Activated gamma-delta T cell treated with Interleukin-2 at 50 U/mL for 16 hours (primary cell): ENCODE measurements at places on chromosomes 7 and 10.

GRCh38 chr7:155362380-155363145 is 64.9 kb downstream of the INSIG1 start:
- DNase-seq = no peak

DNA sequence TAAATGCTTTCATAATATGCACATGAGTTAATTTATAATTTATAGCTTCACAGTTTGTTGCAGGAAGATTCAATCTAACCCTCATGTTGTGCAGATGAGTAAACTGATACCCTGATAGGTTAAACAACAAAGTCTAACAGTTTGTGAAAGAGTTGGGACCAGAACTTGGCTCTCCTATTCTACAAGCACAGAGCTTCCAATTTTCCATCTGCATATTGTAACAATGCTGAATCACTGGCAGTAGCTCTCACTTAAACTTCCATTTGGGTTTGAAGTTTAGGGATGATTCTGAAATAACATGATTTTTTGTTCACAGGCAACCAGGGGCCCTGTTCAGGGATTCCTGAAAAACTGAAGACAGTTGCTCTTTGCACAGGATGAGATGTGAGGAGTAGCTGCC is 179.3 kb downstream of the XPNPEP1 start:
- no peak for DNase-seq

DNA sequence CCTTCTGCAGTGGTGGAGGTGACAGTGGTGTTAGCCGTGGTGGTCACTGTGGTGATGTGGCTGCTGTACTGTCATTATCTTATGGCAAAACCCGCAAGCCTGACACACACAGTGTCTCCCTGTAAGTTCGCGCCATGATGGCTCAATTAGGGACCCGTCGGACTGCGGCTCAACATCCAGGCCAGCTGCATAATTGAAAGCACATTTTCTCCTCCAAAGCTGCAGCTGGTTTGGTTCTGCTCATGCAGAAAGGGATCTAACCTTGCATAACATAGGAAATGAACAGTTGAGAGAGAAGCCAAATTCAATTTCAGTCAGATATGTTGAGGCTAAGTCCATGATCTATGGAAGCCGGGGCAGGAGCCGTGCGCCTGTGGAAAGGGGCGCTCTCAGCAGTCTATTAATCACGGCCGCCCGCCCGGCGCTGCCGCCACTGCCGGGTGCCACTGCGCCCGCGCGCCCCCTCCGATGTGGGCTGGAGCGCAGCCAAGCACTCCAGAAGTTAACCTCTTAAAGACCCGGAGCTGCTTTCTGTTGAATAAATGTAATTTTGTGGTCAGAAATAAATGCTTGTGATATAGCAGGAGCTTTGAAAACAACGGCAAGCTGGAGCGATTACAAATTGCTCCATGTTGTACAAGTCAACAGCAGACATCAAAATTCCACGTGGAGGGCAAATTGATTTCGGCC is 227.7 kb downstream of the CUX1 start:
- no peak for DNase-seq

DNA sequence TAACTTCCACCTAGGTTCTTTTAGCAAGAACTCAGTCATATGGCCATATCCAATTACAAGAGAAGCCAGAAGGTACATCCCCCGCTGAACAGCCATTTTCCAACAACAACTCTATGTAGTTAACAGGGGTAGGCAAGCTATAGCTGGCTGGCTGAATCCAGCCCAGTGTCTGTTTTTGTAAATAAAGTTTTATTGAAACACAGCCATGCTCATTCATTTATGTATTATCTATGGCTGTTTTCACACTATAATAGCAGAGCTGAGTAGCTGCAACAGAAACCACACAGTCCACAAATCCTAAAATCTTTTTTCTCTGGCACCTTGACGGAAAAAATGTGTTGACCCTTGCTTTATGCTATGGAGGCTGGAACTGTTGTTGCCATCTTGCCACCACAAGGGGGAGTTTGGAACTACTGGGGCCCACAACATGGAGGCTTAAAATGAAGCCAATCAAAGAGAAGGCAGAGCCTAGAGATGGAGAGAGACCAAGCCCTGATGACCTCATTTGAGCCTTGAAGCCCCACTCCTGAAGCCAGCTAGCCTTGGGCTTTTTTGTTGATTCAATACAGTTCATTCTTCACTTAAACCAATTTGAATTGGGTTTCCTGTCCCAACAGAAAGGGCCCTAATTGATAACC is 33.3 kb upstream of the XPNPEP1 start:
- no peak for DNase-seq

DNA sequence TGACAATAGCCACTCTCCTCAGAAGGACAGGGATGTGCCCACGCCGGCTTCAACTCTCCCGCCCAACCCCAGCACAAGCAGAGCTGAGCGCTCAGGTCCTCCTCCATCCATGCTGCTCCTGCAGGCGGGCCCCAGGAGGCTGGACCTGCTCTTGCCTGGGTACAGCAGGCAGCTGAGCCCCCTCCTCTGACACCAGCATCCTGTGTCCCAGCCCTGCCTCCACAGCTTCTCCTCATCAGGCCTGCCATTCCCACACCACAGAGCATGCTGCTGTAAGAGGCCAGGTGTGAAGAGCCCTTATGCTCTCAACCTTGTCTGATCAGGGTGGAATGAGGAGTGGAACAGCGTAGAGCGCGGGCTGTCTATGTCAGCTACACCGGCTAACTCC is 302.2 kb downstream of the PTPRN2 start:
- no peak for DNase-seq

- no peak for DNase-seq
These were observed 7.6 kb upstream of the NFE2L3 start for GRCh38 chr7:26144184-26145080.

DNA sequence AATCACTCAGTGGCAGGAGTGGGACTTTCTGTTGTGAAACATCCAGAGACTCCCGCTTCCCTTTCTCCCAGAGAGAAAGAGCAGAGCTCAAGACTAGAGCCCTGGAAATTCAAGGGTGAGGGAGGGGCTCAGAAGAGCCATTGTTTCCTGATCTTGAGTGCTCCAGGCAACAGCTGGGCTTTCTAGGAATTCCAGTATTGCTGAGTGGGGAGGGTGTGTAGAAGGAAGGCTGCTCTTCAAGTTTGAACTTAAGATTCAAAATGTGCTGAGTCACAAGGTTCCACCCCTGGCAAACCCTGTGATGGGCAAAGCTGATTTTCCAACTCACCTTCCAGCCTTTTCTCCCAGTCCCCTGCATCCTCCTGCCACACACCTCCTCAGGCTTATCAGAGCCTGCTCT is 42.3 kb upstream of the MSRB2 start:
- no peak for DNase-seq

DNA sequence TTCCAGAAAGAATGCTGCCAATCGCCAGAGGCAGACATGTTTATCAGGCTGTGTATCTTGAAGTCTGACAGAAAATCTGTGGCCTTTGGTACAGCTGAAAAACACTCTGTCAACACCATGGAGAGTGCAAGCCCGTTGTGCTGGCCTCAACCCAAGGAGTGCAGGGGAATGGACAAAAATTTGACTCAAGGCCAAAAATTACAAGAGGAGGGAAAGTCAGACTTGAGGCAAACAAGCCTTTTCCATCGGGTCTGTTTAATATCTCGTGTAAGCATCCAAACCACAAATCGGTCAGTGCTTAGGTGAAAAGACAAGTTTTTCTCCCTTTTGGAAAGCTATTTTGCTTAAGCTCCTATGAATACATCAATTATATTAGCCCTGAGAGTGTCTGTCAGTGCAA is 305.3 kb upstream of the NFE2L3 start:
- DNase-seq = no peak

DNA sequence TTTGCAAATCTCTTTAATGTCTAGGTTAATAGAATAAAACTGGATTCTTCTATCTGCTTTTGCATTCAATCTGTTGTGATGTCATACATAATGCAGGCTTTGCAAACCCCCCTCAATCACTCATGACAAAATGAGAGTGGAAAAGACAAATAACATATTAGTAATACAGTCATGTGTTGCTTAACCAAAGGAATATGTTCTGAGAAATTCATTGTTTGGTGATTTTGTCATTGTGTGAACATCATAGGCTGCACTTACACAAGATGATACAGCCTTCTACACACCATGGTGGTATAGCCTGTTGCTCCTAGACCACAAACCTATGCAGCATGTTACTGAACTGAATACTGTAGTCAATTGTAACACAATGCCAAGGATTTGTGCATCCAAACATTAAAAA is 87.3 kb upstream of the SEC61G start:
- DNase-seq = no peak

DNA sequence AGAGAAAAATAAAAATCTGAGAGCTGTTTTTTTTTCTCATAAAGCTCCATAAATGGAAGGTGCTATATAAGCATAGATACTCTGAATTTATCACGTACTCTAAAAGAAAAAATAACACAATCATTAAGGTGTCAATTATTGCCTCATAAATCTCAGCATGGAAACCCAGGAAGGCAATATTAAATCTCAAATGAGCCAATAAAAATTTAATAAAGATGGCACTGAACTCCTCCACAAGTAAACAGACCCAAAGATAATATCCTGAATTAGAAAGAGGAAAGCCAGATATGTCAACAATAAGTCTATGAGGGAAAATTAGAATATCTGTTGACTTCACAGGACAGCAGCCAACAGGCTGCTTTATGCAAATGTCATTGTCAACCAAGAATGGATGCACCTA is 66.5 kb downstream of the CDK6 start:
- DNase-seq = no peak

GRCh38 chr10:110118891-110119621 is 88.3 kb upstream of the MXI1 start:
- DNase-seq = no peak

DNA sequence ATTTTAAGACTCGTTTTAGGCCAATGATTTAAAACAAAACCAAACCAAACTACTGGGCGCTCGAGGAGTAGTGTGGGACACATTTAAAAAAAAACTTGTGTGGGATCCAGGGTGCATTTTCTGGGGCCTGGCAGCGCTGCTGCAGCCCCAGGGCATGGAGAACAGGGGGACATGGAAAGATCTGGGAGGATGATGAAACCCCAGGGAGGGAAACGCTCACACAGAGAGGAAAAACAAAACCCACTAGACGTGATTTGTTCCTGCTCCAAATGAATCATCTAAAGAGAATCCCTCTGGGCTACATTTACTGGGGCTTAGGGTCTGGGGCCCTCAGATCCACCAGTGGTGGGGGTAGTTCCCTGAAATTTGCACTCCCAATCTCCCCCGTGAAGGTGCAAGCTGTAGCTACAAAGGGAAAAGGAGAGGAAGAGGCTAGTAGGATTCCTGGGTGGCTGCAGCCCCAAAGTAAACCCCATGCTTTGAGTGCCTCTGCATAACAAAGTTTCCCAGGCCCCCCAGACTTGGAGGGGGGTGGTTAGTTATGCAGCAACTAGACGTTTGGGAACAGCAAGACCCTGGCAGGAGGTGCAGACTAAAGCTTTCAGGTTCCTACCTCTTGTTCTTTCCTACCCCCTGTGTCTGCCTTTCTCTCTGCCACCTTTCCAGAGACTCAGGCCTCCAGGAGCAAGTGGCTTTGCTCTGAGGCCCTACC is 14.5 kb upstream of the HOXA13 start:
- no peak for DNase-seq
